NCI-H1105 (cell line): ENCODE measurements at places on chromosomes 6 and 20.

DNA sequence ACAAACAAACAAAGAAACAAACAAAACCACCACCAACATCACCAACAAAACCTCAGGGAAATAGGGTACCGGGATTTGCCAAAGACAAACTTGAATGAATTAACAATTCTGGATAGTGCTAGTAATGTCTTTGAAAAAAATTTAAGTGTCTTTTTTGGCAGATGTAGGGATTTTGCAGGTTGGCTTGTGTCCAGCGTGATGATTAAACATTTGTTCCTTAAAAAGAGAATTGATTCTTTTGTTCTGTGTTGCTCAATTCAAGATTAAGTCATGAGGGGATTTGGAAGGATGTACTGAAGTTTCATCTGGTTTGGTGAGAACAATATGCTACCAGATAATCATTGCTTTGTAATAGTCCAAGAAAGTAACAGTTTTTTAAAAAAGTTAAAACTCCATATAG lies 125.1 kb upstream of the HS3ST5 start:
- DNase-seq: no peak

- DNase-seq: no peak
Observed at GRCh38 chr6:147037881-147038280, 166.3 kb upstream of the STXBP5 start.

DNA sequence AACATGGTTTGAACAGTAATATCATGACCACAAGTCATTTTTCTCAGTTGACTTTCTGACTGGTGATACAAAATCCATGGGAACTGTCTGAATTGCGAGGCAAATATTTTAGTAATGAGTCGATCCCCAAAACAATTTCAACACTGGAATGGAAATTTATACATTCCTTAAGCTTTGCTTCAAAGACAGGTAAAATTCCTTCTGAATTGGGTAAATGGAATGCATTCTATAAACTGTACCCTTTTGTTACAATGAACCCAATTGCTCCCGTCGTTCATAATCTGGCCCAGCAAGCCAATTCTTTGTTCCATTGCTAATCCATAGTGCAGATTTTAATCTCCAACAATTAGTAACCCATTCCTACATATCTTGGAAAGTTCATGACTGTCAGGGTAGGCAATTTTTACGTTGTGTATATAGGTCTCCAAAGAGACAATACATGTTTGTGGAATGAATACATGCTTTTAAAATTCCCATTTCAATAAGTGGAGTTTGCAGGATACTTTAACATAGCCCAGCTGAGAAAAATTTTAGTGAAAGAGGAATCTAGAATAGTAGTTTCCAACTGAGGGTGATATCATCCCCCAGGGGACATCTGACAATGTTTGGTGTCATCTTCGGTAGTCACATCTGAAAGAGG lies 32.7 kb downstream of the CYP24A1 start:
- no peak for DNase-seq

DNA sequence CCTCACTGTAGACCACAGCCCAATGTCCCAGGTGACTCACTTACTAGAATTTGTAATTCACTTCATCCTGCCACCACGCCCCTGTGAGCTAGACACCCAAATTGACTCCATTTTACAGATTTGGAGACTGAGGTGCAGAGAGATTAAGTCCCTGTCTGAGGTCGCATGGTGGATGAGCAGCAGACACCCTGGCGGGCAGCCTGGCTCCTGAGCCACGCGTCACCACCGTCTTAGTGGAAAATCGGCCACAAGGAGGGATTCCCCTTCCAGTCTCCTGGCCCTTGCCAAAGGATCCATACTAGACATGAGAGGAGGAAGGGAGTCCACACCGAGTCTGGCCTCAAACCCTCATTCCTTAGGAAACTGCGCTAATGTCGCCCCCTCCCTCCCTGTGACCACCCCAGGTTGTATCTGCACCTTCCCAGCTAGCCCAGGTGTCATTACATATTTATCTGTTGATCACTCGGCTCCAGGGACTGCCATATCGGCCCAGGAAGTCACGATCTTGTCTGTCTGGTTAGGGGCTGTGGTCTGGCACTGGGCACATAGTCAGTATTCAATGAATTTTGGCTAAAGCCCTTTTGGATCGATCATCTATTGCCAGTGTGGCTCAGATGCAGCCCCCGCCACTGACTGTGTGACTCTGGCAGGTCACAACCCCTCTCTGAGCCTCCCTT lies 25.7 kb upstream of the PTGIS start:
- DNase-seq: no peak

GRCh38 chr6:122322824-122323223 lies 76.6 kb upstream of the HSF2 start:
- peak; percentile 2 for DNase-seq

DNA sequence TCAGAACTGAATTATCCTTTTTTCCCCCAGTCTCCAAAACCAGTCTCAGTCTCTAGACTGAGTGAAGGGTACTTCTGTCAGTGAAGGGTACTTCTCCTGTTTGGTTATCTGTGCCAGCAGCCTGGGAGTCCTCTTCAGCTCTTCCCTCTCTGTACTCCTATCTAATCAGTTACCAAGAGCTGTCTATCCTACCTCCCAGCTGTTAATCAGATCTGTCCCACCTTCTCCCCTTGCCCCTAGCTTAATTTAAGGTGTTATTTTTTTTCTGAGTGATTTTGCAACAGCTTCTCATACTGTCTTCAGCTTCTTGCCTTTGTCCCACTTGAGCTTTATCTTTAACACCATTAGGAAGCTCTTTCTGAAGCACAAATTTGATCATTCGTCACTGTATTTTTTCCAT lies 491.9 kb upstream of the SOX4 start:
- no peak for DNase-seq

DNA sequence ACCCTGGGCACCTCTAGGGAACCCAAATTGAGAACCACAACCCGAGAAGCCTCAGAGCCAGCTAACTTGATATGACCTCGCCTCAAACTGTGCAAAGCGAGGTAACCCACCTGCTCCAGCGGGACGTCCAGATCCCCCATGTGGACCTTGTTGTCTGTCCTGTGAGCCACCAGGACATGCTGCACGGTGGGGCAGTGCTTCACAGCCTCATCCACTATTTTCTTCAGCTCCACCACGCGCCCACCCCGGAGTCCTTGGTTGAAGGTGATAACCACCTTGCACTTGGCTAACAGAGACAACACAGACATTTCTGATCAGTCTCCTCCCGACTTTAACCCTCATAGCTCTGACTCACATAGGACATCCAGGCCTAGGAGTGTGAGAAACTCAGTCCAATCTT lies 30.8 kb upstream of the APMAP start:
- no peak for DNase-seq

GRCh38 chr6:94953867-94954631 lies 623.3 kb upstream of the MANEA start:
- no peak for DNase-seq

DNA sequence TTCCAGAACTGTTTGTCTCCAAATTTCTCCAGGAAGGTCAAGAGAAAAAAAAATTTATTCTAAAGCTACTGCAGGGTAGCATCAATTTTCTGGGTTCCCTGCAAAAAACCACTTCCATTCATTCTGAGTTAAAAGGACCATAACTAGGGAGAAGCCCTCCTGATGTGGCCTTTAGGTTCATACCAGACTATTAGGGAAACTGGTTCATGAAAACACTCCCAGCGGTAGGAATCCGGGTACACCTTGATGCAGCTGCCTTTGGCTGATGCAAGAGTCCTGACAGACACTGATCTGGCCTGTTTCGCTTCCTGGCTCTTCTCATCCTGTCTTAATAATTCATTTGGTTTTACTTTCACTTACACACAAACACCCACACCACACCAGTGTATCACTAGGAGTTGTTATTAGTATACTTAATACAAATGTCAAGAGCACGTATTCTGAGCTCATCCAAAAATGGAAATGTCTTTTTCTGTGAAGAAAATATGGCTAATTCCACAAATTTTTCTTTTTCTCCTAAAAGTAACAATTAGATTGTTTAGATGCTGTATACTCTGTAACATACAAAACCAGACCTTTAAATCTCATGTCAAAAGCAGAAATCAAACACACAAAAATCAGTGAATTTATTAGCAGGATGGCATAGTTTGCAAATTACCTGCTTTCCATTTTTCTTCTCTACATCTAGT lies 38.4 kb upstream of the ARHGAP18 start:
- no peak for DNase-seq

GRCh38 chr20:326645-327185 lies 1.4 kb downstream of the SOX12 start:
- peak; percentile 55 for DNase-seq
